ENCODE measurements at places on chromosomes 4 and X.

- DNase-seq, result peak; percentile 24
Observed at GRCh38 chrX:40877887-40878286, 142.5 kb upstream of the MED14 start.

GRCh38 chrX:24168807-24169206, 19.3 kb downstream of the ZFX start:
- DNase-seq, result no peak

GRCh38 chr4:10117359-10118047, 904 bp upstream of the WDR1 start:
- DNase-seq, result peak; percentile 37

DNA sequence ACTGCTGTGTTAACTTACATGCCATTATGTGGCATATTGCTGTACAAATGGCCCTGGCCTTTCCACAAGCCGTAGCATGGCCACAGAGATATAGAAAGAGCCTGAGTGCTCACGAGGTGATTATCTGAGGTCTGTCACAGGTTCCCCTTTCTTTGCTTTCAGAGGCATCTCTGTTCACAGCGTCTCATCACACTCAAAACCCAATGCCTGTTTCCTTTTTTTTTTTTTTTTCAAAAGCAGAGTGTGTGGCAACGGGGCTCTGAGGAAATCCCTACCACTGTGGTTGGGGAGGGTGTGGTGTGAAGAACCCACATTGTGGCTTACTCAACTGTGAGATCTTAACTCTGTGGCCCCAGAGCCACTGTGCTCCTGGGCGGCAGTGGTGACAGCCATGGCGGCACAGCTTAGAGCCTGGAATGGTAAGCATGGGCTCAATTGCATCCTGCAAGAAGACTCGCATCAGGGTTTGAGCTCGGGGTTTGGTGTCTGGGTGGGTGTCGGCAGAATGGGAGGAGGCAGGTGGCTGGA, 30.8 kb downstream of the RTL5 start:
- DNase-seq, result no peak

DNA sequence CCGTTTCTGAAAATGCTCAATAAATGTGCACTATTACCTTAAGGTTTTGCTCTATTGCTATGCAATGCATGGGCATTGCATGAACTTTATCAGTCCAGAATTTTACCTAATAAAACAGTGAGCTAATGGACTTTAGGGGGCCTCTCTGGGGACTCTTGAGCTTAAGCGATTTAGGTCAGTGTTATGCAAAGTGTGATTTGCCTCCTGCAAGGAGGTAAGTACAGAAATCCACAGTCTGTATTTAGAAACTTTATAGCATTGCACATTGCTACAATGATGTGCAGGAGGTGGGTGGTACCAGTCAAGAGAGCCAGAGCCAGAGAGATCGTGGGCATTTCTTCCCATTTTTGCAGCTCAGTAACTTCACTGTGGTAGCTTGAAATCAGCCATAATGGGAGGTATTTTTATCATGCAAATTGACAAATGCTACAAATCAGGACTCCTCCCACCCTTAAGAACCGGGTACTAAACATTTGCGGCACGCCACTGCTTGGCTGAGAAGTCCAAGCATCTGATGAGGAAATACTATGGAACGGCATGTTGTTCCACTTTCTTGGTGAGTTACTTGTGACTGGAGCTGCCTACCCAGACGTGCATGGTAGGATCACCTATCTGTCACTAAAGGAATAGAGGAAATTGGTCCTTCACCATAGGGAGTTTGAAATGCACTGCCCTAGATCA, 174.6 kb upstream of the PGRMC2 start:
- no peak for DNase-seq

- DNase-seq, result peak; percentile 80
Observed at GRCh38 chr4:102825261-102826091, 1.9 kb downstream of the UBE2D3 start.

DNA sequence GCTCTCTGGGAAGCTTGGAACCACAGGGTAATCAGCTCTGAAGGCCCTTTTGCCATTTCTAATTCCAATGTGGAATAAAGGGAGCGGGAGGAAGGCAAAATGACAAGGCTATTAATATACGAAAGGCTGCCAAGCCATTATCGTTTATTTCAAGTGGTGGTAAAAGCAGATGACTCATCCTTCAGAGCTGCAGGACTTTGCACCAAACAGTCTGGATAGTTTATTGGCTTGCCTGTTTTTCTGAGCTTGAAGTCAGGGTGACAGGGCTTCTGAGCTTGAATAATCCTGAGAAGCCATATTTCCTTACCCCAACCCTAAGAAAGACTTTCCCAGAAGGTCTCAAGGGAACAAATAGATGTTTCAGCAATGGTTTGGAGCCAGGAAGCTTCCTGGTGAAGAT, 7.7 kb upstream of the GABRE start:
- peak; percentile 59 for DNase-seq

DNA sequence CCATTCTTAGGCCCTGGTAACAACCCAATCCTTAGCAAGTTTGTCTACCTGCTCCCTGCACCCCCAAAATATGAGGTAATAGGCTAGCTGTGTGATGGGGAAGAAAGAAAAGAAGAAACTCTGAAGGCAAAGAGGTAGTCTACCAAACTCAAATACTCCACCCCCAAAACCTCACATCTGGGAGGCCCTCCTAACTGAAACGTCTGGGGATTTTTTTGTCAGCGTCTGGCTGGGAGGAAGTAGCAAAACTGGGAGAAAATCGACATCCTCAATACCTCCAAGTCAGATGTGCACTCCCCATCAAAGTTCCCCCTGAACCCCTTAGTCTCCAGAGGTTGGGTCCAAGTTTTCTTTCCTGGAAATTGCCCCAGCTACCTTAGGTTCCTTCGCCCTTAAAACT, 1.0 kb downstream of the LAMP2 start:
- peak; percentile 6 for DNase-seq

- no peak for DNase-seq
Observed at GRCh38 chr4:158649111-158649680, 22.5 kb downstream of the C4orf46 start.

- DNase-seq, result peak; percentile 45
Observed at GRCh38 chrX:101619364-101619763, 1.6 kb upstream of the ARMCX6 start.

Data from mesenchymal stem cell (in vitro differentiated cells and primary cell).